NCI-H1417 (cell line): ENCODE measurements at places on chromosomes 3 and 15.
A peak's percentile ranks its signal among the peaks of the same experiment; 100 is the strongest.

- DNase-seq = no peak
Measured at GRCh38 chr3:150520408-150520807, 25.9 kb downstream of the SERP1 start.

DNA sequence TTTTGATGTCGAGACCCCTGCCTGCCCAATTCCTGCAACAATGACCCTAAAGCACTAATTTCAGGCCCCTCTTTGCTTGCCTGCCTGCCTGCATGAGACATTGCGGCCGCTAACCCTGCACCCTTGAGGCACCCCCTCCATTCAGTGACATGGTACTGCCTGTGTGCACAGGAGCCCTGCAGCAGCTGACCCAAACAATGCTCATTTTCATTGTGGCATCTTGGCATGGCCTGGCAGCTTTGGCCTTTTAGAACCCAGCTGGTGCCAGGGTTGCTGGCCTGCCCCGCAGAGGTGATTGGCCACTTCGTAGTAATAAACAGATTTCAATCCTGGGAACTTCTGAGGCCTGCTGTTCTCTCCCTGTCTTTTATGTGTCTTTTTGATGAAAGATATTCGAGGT lies 33.8 kb downstream of the SLCO3A1 start:
- DNase-seq = no peak

GRCh38 chr3:171261487-171261886 lies 198.7 kb downstream of the TNIK start:
- no peak for DNase-seq

- DNase-seq = no peak
Measured at GRCh38 chr3:10942690-10943205, 49.8 kb upstream of the SLC6A1 start.

GRCh38 chr15:51798281-51798680 lies 31.2 kb upstream of the TMOD3 start:
- DNase-seq = no peak

GRCh38 chr3:70779296-70779695 lies 466.9 kb upstream of the MDFIC2 start:
- DNase-seq = no peak

DNA sequence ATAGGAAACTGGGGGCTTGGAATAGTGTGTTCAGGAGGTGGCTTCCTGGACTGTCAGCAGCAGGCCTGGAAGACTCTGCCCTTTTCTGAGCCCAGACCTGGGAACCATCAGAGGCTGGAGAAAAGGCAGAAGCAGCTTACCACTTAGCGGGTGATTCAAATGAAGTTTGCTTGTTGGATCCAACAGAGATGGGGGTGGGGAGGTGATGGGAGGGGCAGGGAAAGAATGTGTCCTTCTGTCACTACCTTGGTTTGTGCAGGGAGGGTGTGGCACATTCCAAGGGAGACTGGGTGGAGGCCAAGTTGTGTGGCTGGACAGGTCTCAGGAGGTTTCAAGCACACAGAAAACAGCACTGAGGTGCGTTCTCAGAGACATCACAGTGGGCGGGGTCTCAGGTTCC lies 58.8 kb downstream of the TRAK1 start:
- no peak for DNase-seq

DNA sequence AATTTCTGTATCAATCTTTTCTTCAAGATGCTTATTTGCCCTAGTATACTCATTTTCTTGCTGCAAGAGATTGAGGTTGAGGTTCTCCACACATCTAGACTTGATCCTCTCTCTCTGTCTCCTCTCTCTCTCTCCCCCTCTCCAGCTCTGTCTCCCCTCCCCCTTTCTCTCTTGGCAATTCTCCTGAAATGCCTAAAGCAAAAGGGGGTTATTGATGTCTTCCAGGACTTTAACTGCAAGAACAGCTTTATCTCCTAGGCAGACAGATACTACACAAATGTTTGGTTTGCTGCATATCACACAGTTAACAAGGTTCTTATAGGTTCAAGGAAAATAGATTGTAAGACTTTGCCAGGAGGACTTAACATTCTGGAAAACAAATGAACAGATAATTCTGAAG lies 52.1 kb downstream of the TMEM212 start:
- DNase-seq = no peak

GRCh38 chr3:64235605-64236004 lies 10.3 kb upstream of the PRICKLE2 start:
- DNase-seq = no peak

- no peak for DNase-seq
Measured at GRCh38 chr3:11307830-11308432, 35.7 kb downstream of the ATG7 start.

DNA sequence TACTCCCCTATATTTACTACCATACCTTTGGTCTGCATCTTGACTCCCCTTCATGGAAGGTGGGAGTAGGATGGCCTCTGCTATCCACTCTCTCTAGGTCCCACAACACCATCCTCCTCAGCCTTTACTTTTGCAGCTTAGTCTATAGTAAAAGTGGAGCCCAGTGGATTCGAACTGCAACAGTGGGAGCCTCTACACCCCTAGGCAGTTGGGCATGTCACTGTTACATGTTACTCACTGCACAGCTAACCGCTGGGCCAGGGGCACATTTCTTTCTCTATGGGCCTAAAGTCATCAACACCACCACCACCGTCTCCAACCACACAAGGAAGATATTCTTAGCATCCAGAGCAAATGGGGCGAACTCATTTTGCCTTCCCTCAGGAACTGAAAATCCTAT lies 62.9 kb downstream of the KLF13 start:
- no peak for DNase-seq

DNA sequence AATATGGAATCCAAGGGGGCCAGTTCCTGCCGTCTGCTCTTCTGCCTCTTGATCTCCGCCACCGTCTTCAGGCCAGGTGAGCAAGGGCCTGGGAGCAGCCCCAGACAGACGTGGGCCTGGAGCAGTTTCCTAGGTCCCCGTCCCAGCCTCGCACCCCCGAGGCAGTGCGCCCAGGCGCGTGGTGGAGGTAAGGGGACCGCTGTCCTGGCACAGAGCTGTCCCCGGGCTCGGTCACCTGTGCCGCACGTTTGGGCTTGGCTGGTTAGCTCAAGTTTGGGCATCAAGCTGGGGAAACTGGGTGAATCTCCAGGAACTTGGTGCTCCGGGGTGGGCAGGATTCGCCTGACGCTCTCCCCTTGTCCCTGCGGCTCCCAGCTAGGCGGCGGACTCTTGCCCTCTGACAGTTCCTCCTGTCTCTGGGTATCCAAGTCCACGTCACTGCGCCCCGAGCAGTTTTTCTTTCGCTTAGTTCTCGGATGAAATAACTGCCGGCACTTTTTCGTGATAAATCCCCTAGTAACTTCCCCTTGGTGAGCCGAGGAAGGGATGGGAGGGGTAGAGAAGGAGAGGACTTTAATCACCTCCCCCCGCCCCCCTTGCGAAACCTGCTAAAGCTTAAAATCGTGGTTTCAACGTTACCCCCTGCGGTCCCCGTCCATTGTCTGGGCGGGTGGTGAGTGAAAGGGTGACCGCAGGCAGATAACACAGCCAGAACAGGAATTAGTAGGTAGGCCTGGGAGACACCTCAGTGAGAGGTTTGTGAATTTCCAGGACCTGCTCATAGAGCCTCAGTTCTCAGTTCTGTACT lies 901 bp downstream of the ALCAM start:
- peak; percentile 76 for DNase-seq

DNA sequence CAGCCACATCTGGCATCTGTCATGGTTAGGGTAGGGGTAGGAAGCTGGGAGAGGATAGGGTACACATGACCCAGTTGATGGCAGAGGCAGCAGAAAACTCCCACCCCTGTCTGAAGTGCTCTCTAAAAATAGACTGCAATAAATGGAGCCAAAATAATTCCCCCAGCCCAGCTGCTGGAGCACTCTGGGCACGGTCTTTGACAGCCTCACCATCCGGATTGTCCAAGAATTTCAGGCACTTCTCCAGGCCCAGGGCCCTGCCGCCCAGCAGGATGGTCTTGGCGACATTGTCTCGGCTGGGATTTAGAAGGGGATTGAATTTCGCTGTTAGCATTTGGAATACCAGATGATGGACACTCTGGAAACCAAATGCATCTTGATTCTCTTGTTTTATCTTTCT lies 103.7 kb downstream of the IQSEC1 start:
- DNase-seq = no peak

DNA sequence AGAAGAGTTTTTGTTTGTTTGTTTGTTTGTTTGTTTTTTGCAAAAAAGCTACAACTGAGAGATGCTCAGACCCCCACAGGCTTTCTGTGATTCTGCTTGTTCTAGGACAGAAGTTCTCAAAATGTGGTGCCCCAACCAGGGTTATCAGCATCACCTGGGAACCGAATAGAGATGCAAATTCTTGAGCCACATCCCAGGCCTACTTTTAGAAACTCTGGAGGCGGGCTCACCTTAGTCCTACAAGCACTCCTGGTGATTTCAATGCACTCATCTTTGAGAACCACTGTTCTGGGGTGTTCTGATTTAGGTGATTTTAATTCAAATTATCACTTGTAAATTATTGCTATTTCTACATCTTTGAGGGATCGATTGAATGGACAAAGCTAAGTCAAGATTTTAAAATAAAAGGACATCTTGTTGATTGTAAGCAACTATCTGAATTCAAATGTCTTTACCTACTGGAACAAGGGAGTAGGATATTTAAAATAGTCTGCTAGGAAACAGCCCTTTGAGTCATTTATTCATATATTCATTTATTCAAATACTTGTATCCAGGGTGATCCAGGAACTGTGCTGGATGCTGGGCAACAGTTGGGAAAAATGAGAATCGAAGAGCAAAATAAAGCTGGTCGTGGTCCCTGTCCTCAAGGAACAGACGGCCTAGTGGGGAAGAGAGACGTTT lies 44.7 kb upstream of the CADPS start:
- no peak for DNase-seq

DNA sequence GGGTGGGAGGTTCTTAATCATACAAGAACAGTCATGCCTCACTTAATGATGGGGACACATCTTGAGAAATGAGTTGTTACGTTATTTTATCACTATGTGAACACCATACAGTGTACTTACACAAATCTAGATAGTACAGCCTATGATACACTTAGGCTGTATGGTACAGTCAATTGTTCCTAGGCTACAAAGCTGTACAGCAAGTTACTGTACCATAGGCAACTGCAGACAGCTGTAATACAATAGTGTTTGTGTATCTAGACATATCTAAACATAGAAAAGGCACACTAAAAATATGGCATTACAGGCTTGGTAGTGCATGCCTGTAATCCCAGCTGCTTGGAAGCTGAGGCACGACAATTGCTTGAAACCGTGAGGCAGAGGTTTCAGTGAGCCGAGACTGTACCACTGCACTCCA lies 55.7 kb upstream of the PLXND1 start:
- no peak for DNase-seq

DNA sequence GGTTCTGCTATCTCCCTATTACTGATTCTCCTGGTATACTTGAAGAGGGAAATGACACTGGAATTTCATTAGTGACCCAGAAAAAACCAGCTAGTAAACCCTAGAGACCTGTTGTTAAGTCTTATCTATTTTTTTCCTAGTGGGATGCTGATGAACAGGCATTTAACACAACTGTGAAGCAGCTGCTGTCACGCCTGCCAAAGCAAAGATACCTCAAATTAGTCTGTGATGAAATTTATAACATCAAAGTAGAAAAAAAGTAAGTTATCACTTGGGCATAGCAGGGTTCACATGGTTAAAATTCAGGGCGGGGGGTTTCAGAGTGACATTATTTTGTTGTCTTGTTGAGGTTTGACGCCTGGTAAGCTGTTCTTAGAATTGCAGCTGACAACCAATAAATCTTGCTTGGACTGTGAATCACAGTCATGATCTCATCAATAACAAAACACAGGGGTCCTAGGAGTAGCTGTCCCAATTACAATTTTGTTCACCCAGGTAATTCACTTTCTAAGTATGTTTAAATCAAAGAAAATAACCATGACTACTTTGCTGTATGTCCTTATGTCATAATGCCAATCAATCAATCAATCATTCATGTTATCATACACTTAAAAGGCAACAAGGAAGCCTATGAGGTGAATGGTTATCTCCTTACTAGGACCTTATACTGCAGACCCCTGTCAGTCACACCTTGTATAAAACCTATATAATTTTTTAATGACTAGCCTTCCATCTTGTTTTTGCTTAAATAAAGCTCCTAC lies 4.6 kb downstream of the SRP14 start:
- no peak for DNase-seq

DNA sequence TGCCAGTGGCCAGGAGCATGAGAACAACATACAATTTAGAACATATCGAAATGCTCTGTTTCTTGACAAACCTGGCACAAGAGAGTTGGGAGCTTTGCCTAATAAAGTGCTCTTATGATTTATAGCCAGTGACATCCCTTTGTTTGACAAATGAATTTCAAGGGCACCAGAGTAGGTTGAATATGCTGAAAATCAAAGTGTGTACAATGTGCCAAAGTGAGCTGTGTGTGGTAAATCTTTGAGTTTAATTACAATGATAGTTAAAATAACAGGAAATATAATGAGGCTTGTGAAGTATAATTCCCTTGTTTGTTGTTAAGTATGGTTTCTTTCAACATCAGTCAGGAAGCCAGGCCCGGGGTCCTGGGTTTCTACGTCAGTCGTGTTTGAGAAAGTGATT lies 211.9 kb downstream of the EBLN2 start:
- no peak for DNase-seq

GRCh38 chr3:24494618-24495325 lies at the start of gene THRB:
Gene THRB (minus strand): TSS chr3:24494850.
- peak; percentile 82 for DNase-seq
